DMS79 (cell line): ENCODE measurements at places on chromosomes 11 and 22.
A peak's percentile ranks its signal among the peaks of the same experiment; 100 is the strongest.

- DNase-seq = peak; percentile 44
Measured at GRCh38 chr11:57425565-57426438, 1.1 kb downstream of the SLC43A3 start.

- no peak for DNase-seq
Measured at GRCh38 chr11:67242548-67242947, 23.7 kb upstream of the GRK2 start.

DNA sequence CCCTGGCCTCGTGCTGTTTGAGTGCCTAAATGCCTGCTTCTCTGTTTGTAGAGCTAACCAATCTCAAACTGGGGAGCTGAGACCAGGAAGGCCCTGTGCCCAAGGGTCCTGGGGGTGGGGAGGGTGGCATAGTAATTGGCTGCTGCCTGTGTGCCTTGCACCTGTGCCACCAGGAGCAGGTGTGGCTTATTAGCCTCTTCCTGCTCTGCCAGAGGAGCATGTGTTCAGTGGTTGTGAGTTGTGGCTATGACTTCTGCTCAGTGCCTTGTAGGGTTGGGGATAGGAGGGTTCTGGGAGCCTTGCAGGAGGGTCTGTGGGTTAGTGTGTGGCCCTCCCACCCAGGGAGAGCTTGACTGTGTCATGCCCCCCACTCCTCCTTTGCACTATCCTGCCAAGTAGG, 109.2 kb downstream of the ZBTB16 start:
- no peak for DNase-seq

DNA sequence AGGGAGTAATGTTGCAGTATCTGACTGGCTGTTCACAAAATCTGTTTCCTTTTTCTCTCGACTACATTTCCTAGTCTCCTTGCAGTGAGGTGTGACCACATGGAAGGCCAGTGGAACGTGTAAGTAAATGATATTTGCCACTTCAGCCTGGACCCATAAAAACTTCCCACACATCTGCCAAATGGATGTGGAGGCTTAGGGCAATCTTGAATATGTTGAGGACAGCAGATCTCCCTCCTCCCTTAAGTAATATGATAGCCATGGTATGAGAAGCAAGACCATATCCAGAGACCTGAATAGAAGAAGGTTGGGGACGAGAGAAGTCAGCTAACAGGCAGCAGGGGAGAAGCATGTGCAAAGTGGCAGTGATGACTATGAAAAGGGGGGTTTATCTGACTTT, 33.0 kb upstream of the C11orf87 start:
- peak; percentile 31 for DNase-seq

GRCh38 chr22:46674367-46674781, 54.2 kb downstream of the GRAMD4 start:
- no peak for DNase-seq

GRCh38 chr22:49921508-49922278, 3.3 kb downstream of the CRELD2 start:
- no peak for DNase-seq

DNA sequence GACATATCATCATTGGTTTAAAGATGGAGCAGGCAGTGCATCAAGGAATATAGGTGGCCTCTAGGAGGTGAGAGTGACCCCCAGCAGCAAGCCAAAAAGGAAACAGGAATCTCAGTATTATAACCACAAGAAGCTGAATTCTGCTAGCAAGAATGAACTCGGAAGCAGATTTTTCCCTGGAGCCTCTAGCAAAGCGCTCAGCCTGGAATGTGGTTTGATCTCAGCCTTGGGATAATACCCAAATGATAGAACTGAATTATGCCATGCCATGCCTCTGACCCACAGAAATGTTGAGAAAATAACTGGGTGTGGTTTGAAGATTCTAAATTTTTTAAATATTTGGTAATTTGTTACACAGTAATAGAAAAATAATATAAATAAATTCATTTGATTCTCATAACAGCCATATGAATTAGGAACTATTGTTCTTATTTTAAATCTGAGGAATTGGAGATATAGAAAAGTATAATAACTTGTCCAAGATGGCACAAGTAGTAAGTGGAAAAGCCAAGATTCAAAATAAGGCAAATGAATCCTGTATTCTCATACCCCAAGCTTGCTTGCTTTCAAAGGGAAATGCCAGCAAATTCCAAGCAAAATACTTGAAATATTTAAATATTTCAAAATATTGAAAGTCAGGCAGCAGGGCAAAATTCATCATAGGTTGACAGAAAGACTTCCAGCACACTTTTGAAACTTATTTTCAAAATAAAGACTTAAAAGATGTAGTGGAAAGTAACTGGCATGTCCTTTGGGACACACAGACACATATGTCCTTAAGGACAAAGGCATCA, 567.4 kb downstream of the KCNA4 start:
- no peak for DNase-seq

DNA sequence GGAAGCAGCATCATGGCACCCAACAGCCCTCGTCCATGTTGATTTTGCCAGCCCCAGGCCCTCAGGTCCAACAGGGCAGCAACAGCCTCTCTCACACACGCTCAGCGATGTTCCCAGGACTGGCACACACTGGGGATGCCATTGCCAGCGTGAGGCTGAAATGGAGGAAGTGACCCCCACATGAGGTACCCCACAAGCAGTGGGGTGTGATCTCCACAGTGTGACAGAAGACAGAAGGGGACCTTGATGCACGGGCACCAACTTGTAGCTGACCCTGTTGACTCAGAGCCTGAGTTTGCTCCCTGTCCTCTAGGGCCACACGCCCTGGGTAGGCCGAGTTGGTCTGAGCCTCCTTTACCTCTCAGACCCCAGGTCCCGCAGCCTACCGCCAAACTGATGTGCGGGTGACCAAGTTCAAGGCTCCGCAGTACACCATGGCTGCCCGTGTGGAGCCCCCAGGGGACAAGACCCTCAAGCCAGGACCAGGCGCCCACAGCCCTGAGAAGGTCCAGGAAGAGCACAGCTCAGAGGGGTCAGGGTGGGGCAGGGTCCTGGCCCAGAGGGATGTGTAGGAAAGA, 6.2 kb downstream of the SCGB1C1 start:
- no peak for DNase-seq

DNA sequence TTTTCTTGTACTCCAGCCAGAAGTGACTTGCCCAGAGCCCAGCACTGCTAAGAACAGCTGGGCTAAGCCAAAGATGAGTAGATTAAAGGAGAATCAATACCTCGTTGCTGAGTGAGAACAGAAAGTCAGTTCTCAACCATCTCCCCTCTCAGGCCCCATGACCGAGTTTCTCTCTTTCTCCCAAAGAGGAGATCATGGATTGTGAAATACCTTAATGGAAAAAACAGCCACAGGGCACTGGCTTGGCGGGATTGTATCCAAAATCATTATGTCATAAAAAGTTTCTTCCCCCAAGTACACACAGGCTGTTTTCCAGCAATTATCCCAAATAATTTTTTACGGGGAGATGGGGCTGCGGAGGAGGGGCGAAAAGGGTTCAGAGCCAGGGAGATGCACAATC, 111.8 kb upstream of the TMEM45B start:
- no peak for DNase-seq

- DNase-seq = no peak
Measured at GRCh38 chr11:34769224-34769623, 147.0 kb downstream of the APIP start.

DNA sequence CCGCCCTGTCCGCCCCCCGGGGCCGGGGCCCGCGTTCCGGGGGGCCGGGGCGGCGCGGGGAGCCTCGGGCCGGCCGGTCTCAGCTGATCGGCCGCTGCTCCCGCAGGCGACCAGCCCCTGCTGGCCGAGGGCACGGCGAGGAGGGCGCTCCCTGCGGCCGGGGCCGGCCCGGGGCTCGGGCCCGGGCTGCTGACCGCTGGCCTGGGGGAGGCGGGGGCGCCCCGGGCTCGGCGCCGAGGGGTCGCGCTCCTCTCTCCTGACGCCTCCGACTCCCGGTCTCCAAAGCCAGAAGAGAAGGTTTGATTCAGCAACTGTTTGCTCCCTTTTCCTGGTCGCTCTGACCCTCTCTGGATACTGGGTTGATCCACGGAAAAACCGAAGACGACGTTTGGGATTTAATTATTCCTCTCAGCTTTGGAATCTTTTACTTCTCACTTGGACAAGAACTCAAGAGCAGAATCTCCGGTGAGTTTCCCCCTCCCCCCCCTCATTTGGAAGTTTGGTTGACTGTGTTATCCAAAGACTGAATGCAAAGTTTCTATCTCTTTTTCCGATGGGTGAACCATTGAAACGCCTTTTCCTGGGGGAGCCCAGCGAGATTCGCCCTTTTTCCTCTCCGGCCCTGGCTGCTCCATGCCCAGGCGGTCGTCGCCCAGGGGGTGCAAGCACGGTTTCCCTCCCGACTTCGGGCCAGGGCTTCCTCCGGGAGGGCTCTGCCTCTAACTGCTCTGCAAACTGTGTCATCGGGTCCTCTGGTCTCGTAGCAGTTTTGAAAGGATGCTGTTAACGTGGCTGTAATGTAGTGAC, 725 bp downstream of the KDM2A start:
- no peak for DNase-seq

DNA sequence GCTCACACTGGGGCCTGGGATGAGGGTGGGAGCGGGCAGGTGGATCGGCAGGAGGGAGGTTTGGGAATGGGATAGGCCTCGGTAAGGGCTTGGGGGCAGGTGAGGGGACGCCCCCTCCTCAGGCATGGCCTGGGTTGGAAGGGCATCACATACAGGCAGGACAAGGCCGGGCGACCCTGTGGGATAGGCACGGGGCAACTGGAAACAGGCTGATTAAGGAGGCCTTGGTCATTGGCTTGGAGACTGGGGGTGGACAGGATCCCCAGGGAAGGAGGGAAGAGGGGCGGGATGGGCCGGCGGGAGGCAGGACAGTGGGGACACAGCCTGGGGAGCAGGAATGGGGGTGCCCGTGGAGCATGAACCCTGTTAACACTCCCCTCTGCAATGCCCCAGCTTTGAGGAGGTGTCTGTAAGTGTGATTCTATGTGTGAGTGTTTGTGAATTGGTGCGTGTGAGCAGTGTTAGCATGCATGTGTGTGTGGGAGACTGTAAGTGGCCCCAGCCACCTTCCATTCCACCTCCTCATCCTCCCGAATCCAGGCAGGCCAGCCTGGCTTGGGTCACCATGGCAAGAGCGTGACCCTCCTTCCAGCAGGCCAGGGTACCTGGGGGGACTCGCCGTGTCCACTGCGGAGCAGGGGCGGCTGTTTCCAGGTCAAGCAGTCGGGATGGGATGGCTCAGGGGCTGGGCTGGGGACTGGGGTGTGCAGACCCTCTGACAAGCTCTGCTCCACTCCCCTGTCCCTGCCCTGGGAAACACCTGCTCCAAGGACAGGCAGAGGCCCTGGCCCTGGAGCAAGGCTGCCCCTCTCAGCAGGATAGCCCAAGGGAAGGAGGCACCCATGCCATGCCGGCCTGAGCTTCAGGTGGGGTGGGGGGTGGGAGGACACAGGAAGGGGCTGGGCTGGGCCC, 3.4 kb upstream of the PIM3 start:
- no peak for DNase-seq

GRCh38 chr11:102155676-102156075, 45.4 kb downstream of the YAP1 start:
- no peak for DNase-seq

- no peak for DNase-seq
Measured at GRCh38 chr11:67268962-67269268, 2.6 kb downstream of the GRK2 start.

- DNase-seq = no peak
Measured at GRCh38 chr11:11309906-11310305, 43.1 kb downstream of the CSNK2A3 start.

DNA sequence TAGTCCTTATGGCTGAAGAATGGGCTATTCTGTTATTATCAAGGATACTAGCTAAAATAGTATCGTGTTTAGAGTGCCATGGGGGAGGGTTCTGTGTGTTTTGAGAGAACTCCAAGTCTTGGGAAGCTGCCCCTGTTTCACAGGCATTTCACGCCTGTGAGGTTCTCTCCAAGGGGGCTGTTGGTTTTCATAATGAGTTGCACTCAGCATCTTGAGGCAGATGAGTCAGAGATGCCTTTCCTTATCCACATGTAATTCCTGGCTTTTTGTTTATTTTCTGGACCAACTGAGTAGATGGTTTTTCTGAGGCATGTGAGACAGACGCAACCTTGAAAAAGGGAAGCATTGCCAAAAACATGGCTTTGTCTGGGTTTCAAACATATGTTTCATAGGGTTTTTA, 203.7 kb downstream of the ARHGAP42 start:
- no peak for DNase-seq

- DNase-seq = no peak
Measured at GRCh38 chr11:100735949-100736675, 49.0 kb downstream of the ARHGAP42 start.

DNA sequence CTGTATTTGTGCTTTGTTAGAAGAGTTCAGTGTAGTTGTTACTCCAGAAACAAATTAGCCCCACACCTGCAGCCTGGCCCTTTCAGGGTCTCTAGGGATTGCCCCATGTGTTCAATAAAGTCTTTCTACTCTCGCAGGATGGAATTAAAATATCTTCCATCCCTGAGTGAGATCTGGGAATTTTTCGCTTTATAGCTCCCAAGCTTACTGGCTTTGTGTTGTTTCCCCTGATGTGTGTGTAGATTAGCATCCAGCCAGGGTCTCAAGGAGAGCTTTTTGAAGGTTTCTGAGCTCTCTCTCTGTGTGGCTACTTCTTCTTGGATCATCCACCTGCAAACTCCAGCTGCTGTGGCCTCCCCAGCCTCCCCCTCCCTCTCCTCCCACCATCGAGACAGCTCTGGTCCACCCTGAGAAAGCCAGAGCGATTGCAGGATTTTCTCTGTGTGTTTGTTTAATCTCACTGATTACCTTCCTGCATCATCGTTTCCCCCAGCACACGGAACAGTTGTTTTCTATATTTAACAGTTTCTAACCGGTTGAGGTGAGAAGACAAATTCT, 553.5 kb downstream of the TBC1D22A start:
- DNase-seq = no peak

GRCh38 chr22:44932493-44932892, 77.3 kb downstream of the PHF21B start:
- DNase-seq = no peak

DNA sequence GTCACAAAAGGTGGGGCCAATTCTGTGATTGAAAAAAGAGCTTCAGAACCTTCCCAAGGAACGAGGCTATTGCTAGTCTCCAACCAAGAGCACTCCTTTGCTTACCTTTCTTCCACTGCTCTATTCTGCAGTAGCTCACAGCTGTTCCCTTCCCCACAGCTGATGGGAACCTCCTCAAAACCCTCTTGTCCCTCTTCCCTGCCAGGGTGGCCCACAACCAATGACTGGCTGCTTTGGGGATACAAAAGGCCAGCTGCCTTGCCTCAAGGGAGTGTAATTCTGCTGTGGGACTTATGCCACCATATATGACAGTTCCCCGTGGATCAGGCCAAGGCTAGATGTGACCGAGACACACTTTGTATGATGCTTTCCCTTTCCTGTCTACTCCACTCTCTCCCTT, 15.0 kb downstream of the KCNE3 start:
- DNase-seq = no peak

- DNase-seq = no peak
Measured at GRCh38 chr11:46050003-46050461, 71.2 kb downstream of the PHF21A start.

GRCh38 chr11:8049084-8049483, 31.9 kb upstream of the TUB start:
- no peak for DNase-seq

DNA sequence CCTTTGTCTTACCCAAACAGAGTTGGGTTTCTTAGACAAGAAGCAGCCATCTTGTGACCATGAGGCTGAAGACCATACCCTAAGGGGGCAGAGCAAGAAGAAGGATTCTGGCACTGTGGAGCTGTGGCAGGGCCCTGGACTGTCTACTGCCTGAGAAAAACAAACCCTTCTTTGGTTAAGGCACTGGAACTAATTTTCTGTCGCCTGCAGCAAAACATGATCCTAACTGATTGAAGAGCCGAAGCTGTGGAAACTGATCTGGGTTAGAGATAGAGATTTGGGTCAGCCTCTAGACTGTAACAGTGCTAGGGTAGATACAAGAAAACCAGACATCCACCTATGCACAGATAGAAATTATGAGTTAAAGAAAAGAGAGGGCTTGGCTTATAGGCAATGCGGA, 11.3 kb upstream of the ACER3 start:
- DNase-seq = no peak
